Renal cortical epithelial cell (primary cell): ENCODE measurements at places on chromosomes 4 and X.

GRCh38 chrX:81195259-81195658, 6.5 kb downstream of the HMGN5 start:
- no peak for DNase-seq

- DNase-seq: peak; percentile 13
Observed at GRCh38 chrX:44017676-44018075, 44.5 kb upstream of the NDP start.

DNA sequence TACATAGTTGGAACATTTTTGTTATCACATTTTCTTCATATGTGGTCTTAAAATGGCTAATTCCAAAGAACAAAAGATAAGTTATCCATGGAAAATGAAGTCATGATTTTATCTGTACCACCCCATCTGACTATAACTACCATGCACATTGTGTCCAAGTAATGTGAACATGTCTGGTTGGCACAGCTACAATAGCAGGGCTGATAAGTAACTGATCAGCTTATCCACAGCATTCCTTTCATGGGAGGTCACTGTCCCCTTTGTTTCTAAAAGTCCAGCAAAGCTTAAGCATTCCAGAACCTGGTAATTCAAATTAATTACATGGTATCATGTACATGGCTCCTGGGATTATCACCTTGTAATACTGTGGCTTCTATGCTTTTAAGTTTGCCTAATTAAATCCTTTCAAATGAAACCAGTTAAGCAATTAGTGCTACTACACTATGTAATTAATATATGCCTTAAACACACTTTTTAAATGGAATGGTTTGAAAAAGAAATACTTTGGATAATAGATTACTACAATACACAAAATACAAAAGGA, 21.1 kb upstream of the SORBS2 start:
- DNase-seq: peak; percentile 97

DNA sequence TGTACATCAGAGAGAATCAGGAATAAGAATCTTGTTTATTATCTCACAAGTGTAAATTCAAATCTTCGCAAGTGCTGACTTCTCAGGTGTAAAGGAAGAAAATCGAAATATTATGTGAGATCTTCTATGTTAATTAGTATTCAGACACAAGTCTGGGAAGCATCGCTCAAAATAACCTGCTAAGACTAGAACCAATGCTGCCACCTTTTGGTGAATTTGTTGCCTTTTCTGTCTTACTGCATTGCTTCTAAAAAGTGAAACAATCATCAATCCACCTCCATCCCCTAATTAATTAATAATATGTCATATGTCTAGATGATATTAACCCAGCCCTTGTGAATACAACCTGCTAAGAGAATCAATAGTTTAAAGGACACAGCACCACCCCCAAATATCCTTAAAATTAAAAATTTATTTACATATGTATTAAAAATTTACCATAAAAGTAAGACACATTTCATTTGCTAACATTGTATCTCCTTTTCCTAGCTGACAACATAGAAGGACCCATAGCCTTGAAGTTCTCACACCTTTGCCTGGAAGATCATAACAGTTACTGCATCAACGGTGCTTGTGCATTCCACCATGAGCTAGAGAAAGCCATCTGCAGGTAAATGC, 3.5 kb downstream of the EPGN start:
- DNase-seq: peak; percentile 76

GRCh38 chr4:130131536-130131935, 1035.6 kb downstream of the C4orf33 start:
- no peak for DNase-seq

DNA sequence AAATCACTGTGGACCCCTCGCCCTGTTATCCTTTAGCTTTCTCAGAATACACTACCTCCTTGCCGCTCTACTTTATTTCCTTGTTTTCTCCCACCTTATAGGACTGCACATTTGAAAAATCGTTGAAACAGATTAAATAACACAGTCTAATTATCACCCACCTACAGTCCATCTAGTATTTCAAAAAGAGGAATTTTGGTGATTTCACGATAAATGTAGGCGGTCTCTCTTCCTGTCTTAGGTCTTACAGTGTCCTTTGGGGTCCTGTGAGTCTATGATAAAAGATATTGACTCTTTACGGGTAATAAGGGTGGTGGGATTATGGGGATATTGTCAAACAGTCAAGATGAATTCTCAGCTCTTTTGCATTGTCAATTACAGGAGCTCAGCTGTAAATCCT, 2.4 kb upstream of the TBL1X start:
- no peak for DNase-seq

DNA sequence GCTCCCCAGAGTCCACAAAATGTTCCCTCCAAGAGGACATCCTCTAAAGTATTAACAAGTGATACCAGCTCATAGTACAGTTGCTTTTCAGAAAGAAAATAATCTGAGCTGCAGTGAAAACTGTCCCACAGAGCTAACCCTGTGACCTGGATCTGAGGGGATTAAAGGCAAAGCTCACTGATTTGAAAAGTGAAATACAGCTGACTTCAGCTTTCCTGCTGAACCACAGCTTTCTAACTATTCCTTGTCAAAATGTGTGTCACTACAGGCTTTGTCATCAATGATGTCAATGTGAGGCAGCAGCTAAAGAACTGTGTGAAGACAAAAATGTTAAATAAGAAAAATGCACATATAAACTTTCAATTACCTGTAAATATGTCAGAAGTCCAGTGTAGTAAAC, 36.9 kb downstream of the DCHS2 start:
- no peak for DNase-seq

GRCh38 chr4:28350485-28350884, 1489.8 kb downstream of the STIM2 start:
- DNase-seq: peak; percentile 16

DNA sequence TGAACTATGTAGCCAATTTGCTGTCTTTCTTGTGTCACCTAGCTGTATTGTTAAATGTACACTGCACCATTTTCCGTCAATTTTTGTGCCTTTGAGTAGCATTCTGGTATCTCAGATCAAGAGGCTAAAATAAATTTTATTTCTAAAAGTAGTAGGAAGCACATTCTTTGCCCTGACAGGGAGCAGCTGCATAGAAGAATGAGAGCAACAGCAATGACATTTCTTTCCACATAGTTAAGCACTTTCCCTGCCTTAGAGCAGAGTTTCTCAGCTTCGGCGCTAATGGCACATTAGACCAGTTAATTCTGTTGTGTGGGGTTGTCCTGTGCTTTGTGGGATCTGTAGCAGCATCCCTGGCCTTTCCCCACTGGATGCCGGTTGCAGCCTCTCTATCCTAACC, 173.9 kb downstream of the CHIC2 start:
- no peak for DNase-seq

DNA sequence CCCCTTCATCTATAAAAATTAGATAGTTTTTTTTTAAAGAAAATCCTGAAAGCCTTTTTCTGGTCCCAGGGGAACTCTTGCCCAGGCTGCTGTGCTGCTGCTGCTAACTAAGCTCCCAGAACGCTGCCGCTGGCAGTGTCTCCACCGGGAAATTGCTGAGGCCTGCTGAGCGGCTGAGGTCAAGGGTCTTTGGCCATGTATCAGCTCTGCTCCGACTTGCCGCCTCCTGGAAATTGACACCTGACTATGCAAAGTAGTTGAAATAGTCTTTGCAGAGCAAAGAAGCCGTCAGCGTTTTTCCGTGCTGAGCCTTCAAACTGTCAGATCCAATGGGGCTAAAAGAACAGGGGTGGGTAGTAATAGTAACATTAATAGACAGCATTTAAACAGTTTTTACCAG, 839 bp downstream of the QDPR start:
- peak; percentile 38 for DNase-seq

DNA sequence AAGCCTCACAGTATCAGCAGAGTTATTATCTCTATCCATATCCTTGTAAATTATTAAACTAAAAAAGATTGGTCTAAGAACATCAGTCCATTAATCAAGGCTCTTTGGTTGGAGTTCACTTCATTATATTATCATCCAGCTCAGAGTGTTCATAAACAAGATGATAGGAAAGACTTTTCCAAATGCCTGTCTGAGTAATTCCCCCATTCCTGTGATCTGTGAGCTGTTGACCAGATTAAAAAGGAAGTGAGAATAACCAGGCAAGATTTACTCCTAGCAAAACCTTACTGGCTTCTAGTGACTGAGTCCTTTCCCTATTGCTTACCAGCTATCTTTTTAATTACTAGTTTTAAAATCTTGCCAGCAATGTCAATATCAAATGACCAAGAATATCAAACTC, 14.9 kb downstream of the PKD2 start:
- DNase-seq: peak; percentile 33

- DNase-seq: no peak
Observed at GRCh38 chr4:173635395-173635794, 105.4 kb upstream of the HAND2 start.

DNA sequence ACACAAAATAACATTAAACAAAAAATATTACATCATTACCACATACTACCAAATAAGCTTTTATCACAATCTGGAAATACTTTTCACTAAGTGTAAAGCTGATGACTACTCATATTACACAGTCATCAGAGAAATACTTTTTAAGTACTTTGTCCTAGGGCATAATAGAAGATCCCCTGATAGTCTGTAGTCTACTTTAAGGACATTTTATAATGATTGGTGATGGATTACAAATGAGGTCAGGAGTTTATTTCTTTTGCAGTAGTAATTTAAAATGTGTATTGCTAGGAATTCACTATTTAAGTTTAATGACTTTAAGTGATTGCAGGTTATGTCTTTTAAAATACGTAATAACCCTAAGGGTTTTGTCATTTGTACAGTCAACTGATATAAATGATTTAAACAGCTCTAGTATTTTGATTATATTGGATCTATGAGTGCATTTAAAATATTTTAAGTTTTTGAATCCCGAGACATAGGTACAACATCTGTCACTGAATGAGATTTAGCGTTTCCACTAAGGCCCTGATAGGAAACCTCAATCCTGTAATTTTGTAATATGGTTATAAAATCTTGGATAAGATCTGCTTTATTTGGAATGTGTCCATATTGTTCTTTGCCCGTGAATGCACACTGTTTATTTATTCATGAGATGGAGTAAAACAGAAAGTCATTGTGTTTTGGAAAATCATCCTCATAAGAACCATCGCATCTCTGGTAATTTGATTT, 189.5 kb downstream of the ARAP2 start:
- no peak for DNase-seq

DNA sequence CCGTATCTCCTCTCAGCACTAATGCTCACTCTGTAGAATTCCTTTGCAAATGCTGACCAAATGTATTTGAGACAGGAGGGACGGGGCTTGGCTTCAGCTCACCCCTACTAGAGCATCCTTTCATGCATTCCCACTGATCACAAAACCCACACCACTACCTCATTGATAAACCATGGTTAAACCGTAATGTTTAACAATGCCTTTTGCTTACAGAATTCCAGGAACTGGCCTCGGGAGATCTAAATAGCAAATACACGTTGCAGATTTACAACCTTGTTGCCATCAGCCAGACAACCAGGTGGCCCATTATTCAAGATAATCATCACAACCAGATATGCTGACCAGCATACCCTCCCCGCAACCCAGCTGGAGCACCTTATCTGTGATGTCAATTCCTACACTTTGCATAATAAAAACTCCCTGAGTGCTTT, 391.9 kb downstream of the KCTD8 start:
- no peak for DNase-seq

GRCh38 chr4:129136433-129136832, 40.5 kb downstream of the C4orf33 start:
- DNase-seq: no peak

DNA sequence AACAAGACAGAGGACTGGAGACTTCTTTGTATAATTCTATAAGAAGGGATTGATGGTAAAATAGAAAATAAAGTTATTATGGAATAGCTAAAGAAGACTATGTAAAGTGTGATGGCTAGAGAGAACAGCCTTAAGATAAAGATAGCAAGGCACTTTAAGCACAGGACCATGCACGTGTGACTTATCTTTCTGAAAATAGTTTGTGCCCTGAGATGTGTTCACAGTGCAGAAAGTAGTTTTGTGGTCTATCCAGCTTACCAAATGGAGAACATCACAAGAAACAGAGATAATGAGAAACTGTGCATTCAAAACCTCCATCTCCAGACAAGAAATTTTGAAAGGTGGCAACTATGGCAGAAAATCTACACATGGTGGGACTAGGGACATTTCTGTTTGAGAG, 213.3 kb downstream of the PARM1 start:
- no peak for DNase-seq
